ENCODE measurements at places on chromosomes 16 and 17.

- no peak for DNase-seq
Observed at GRCh38 chr16:52389045-52389444, 157.9 kb downstream of the TOX3 start.

GRCh38 chr16:85824161-85825135 is 25.0 kb downstream of the COX4I1 start:
- DNase-seq = no peak

DNA sequence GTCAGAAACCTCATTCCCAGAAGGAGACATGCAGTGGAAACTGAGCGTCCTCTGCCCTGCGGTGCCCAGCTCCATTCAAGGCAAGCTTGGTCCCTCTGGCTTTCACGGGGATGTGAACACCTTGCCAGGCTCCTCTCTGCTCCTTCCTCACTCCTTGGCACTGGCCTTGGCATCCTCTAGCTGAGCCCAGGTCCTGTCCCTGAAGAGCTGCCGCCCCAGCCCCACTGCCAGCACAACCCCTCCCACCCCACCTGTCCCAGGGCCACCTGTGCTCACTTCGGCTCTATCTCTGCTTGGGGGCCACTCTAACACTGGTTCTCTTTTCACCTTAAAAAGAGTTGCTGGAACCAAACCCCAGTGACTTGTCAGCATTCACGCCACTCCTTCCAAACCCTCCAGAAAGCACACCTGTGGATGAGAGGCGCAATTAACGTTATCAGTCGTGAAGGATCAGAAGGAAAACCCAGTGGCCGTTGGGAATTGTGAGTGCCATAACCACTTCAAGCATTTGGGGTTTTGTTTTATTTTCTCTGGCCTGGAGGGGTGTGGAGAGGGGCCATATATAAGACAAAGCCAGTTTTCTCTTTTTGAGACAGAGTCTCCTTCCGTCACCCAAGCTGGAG is 103.7 kb downstream of the AXIN2 start:
- DNase-seq = no peak

DNA sequence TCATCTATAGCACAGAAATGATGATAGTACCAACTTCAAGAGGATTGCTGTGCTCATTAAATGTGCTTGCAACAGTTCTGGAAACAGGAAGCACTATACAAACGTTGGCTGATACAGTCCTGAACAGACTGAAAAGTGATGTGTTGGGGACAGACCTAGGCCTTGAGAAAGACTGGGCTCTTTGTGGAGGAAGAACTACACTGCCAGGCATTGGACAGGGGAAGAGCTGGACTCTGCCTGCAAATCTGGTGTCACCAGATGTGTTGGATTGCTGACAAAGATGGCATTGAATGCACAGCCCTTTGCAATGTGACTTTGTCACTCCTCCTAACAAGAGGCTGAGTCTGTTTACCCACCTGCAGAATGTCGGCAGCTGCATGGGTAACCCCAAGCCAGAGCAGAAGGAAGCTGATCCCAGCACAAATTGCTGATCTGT is 12.4 kb upstream of the ST6GALNAC2 start:
- peak; percentile 90 for DNase-seq

DNA sequence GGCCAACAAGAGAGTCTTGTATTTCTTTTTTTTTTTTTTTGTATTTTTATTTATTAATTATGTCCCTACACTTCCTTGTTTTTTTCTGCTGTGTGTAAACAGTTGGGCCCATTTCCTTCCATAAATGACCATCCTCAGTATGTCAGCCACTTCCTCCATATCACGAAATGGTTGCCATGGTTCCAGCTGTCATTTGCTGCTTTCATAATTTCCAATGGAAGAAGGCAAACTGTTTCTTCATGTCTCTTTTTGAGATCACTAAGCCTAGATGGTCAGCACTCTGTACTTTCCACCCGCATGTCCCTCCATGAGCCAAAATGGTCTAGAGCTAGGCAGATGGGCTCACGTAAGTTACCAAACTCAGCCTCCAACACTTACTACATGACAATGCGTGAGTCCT is 133.5 kb upstream of the FOXF1 start:
- no peak for DNase-seq

- peak; percentile 63 for DNase-seq
Observed at GRCh38 chr17:70523426-70523825, 354.1 kb downstream of the KCNJ2 start.

Measured in SHP77 (cell line).